ENCODE measurements at places on chromosomes 6 and 20.

- DNase-seq: no peak
Measured at GRCh38 chr6:170172825-170173256, 118.0 kb downstream of the DLL1 start.

GRCh38 chr20:5410470-5410869, 93.7 kb upstream of the PROKR2 start:
- DNase-seq: no peak

DNA sequence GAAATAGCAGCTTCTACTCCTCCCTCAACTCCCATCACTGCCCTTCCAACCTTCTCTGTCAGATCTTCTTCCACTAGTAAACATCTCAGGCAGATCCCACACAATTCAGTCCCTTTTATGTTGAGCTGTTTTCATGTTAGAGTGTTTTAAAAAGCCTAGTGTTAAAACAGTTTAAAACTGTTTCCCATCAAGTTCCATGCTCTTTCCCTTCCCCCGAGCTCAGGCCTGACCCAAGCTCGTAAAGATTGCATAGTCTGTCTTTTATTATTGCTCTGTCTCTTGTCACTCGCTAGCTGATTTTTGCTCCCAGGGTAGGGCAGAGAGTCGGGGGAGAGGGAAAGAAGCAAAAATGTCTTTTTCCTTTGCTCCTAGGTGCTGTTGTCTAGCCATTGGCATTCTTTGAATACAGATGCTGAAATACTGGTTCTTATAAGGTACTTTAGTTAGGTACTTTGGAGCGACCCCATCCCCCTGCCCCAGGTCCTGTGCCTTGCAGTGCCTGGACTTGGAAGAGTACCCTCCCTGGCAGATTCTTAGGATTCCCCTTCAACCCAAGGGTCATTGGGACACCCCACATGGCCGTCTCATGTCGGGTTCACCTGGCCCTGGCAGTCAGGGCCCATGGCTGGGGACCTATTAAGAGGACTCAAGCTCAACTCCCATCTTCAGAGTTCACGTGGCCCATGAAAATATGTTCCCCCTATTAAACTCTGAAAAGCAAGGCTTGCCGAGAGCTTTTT, 101.2 kb upstream of the ARMC2 start:
- no peak for DNase-seq

- DNase-seq: no peak
Measured at GRCh38 chr6:120899932-120900331, 434.3 kb downstream of the TBC1D32 start.

- DNase-seq: no peak
Measured at GRCh38 chr6:161228096-161228495, 45.8 kb downstream of the AGPAT4 start.

- DNase-seq: no peak
Measured at GRCh38 chr6:96631248-96631647, 68.3 kb downstream of the FHL5 start.

DNA sequence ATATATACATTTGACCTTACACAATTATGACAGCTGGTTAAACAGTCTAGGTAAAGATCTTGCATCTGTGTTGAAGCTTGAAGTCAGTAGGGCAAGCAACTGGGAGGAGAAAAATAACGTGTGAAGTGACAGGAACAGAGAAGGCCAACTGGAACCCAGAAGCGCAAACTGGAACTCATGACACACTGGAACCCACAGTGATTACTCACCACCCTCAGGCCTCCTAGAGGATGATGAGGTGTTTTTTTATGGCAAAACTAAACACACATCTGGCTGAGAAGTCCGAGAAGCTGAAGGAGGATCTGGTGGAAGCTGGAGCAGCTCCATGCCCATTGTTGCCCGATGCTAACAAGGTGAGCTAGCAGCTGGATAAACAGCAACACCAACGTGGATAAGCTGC, 108.1 kb downstream of the TMEM200A start:
- DNase-seq: no peak

DNA sequence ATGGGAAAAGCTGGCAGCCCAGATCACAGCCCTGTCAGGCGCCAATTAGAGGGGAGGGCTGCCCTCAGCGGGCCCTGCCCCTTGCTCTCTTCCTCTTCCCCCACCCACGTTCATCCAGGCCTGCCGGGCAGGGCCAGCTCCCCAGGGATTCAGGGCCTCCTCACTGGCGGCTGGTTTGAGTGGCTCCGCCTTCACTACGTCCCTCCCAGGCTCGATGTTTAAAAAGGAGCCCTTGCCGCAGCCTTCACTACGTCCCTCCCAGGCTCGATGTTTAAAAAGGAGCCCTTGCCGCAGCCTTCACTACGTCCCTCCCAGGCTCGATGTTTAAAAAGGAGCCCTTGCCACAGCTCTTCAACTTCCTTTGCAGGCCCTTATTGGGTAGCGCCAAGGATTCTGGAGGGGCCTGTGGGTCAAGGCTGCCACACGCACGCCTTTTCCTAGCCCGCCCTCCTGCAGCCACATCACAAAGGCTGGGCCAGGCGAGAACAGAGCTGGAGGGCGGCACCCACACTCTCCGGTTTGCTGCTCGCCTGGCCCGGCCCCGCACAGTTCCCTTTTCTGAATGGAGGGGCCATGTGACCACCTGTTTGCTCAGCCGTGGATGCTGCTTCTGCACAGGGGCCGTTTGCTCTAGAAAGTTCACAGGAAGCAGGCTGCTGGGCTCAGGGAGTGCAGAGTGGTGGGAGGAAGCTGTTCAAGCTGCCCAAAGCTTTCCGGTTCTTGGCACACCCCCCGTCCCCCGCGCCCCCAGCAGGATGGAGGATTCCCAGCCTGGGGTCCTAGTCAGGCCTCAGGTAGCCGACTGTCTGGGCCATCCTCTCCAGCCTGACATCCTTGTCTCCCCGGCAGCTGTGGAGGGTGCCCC, 1.6 kb downstream of the SLC17A9 start:
- peak; percentile 91 for DNase-seq

DNA sequence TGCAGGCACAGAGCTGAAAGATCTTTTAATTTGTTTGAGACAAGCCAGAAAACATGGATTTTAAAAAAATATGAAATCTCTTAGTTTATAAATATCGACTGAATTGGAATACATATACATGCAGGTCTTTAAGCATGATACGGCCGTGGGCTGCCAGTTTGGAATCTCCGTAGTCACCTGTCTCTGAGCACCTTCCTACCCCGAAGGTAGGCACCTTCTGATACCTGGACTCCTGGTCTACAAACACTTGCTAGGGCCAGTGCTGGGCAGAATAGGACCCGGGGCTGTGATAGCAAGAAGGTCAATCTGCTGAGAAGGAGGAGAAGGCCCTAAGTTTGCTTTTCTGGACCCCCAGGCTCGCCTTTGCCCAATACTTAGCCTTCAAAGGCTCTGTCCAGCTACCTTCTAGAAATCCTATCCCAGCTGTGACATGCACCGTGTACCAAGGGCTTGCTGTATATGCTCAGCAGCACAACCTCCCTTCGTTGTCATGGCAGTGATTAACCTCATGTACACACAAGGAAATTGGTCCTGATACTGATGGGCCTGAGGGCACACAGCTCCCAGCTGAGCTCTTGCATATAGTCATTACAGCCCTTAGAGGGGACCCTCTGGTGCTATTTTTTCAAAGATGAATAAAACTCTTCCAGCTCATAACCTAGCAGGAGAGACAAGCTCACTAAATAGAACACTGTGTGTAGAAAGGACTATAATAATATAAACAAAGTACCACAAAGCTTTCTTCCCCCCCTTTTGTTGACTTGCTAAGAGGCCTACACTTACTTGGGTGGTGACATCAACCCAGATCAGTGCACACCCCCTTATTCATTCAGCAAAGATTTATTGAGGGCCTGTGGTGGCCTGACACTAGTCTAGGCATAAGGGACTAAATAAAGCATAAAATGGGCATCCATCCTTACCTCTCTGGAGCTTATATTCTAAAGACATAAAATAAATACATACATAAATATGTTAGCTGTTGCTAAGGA, 17.7 kb downstream of the SNPH start:
- DNase-seq: no peak

DNA sequence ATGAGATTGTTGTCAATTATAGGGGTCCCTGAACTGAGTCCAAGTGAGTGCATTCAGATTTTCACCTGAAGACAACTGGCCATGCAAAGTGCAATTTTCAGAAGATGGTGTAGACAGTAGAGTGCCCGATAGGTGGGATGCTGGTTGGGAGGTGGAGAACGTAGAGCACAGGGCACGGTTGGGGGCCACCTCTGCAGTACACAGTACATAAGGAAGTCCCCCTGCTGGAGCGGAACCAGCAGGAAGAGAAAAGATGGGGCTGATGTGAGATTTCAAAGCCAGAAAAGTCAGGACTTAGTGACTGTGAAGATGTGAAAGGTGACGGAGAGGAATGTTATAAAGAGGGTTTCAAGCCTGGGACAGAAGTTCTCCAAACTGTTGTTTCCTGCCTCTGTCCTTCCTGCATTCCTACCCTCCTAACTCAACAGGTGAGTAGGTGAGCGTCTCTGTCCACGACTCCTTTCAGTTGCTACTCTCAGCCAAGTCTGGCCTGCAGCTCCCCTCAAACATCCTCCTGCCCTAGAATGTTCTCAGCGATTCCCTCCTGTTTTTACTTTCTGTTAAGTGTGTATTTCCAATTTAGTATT, 330.8 kb downstream of the PRL start:
- no peak for DNase-seq

GRCh38 chr6:166304106-166304505, 4.1 kb downstream of the PRR18 start:
- DNase-seq: no peak

GRCh38 chr6:48894469-48894868, 568.6 kb downstream of the MMUT start:
- DNase-seq: no peak

GRCh38 chr6:113405326-113406047, 451.7 kb upstream of the MARCKS start:
- DNase-seq: no peak

GRCh38 chr6:82865461-82865860, 200.2 kb downstream of the UBE3D start:
- DNase-seq: no peak

GRCh38 chr6:72651174-72651573, 29.3 kb downstream of the KCNQ5 start:
- DNase-seq: no peak

GRCh38 chr6:30590509-30590908, 19.3 kb downstream of the ABCF1 start:
- no peak for DNase-seq

Data from GM19239 (cell line).